ENCODE measurements at places on chromosomes 5 and 9.
A peak's percentile ranks its signal among the peaks of the same experiment; 100 is the strongest.

- DNase-seq, result no peak
Measured at GRCh38 chr5:78791501-78792100, 143.0 kb upstream of the LHFPL2 start.

- no peak for DNase-seq
Measured at GRCh38 chr5:41406424-41406823, 104.0 kb downstream of the PLCXD3 start.

DNA sequence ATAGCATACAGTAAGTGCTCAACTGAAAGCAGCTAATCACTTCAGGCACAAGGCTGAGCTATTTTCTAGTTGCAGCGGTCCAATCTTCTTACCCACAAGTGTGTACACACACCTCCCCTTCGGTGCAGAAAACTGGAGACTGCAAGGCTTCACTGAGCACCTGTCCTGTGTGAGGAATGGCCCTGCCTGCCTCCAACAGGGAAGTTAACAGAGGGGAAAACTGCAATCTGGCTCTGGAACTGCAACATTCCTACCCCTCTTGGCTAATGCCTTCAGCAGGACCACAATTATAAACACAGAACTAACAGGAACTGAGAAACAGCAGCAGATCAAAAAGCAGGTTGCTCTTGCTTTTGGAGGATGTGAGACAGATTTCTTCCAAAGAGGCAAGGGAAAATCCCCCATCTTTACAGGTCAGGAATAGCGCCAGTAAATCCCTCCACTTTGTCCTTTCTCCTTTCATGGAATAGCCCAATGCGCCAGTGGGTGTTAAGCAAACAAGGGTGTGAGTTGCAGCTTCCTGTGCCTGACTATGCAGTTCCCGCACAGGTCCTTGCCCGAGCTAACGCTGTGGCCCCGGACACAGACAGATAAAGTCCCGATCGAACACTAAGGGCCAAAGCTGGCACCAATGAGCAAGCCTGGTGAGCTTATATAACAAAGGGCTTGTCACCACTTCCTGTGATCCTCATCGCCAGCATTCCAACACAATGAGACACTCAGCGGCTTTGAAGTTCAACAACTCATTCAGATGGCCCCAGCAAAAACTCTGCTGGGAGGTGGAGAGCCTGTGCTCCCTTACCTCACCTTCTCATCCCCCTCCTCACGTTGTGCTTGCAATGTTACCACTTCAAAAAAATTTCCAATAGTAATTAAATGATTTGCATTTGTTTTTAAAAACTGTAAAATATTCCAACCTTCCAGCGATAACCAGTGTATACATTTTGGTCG, 21.5 kb downstream of the SHB start:
- peak; percentile 24 for DNase-seq

DNA sequence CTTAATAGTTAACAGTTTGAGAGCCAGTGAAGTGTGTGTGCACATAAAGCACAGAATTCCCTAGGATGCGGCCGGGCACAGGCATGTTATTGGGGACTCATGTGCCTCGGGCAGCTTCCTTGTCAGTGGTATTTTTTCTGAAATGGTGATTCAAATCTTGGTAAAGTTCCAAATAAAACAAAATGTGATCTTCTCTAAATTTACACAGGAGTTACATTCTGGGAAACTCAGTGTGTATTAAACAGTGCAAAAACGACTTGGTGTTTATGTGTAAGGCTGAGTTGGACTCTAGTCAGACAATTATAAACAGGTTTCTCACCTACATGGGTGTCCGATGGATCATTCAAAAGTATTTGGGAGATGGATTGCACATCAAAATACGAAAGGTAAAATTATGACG, 48.9 kb downstream of the BOD1 start:
- DNase-seq, result no peak

- no peak for DNase-seq
Measured at GRCh38 chr5:174732036-174733020, 7.9 kb downstream of the MSX2 start.

DNA sequence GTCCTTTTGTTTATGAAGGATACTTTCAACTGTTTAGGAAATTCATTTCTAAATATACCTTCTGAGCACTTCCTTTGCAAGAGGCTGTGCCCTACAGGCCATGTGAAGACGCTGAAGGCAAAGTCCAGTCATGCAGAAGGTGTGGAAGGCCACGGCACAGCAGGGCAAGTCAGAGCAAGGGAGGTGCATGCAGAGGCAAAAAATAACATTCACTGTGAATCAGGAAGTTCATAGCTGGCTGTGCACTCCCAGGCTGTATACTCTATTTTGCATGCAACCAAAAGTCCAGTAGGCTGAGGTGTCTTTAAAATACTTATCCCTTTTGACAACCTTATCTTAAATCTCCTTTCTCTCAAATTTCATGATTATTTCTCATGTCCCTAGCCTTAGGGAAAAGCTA, 50.3 kb downstream of the GNAQ start:
- no peak for DNase-seq

GRCh38 chr5:10827571-10827970, 66.5 kb upstream of the DAP start:
- no peak for DNase-seq

DNA sequence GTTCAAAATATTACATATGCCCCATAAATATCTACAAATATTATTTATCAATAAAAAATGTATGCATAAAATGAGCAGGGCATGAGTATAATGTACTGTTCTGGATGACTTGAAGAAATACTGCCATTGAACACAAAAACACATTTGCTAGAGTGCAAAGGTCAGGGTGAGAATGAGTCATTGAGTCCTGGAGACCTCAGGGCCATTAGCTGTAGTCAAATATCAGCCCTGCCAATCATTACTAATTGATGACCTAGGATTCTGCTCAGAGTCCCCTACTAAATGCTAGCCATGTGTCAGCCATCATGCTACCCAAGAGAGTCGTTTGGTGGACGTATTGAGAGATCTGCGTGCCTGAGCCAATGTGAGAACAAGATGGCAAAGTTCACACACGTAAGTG, 80.3 kb upstream of the FAM169A start:
- no peak for DNase-seq

- DNase-seq, result no peak
Measured at GRCh38 chr5:177231479-177232250, 71.9 kb downstream of the RAB24 start.

DNA sequence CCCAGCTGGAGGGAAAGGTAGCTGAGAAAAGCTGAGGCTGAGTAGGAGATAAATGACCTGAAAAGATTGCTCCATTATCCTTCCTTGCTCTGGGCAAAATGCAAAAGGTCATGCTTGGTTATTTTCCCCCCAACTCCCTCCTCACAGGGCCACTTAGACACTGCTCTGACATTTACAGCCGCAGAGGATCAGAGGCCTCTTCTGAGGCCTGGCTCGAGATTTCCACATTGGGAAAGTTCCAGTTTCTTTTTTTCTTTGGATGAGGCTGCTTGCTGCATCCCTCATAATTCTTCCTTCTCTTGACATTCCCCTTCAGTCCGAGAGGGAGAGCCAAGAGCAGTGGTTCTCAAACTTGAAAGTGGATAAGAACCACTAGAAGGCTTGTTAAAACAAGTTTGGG, 60.1 kb upstream of the HSPA9 start:
- DNase-seq, result no peak

- no peak for DNase-seq
Measured at GRCh38 chr5:171989946-171990712, 16.3 kb downstream of the FBXW11 start.

- no peak for DNase-seq
Measured at GRCh38 chr5:10913841-10914240, 152.8 kb upstream of the DAP start.

DNA sequence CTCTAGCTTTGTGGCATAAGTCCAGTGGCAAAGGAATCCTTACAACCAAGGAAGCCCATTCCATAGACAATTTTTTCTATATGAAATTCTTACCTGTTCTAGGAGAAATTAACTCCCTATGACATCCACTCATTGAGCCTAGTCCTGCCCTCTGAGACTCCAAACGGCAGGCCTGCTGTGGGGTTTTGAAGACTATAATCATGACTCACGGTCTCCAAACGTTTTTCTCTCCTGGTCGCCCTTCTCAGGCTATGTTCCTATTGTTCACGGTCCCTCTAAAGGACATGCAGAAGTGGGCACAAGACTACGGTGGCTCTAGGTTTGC, 611 bp downstream of the EXOSC3 start:
- no peak for DNase-seq

- no peak for DNase-seq
Measured at GRCh38 chr5:181173027-181173419, 25.6 kb downstream of the OR2V2 start.

DNA sequence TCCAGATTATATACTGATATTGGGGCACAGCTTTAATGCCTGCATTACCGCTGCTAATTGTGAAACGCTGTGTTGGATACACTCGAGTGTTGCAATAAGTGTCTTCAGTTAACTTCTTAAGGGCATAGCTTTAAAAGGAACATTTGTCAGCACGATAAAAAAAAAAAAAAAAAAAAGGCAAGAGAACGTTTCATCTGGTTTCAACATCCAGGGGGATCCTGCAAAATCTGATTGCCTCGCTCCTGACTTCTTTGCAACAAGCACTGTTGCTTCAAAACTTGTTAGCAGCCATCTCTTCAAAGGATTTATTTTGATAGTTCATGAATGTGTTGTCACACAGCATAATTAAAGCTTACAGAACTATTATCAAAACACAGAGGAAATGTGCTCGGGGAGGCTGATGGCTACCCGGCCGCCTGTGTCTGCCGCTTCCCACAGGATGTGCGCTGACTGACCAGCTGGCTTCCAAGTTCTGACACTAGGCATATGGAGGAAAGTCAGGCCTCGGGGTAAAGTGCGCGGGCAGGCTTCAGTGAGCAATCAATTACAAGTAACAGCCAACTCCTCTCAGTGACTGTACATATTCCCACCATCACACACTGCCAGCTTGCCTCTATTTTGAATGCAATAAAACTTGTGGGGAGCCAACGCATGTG, 77.7 kb downstream of the EBF1 start:
- DNase-seq, result no peak

DNA sequence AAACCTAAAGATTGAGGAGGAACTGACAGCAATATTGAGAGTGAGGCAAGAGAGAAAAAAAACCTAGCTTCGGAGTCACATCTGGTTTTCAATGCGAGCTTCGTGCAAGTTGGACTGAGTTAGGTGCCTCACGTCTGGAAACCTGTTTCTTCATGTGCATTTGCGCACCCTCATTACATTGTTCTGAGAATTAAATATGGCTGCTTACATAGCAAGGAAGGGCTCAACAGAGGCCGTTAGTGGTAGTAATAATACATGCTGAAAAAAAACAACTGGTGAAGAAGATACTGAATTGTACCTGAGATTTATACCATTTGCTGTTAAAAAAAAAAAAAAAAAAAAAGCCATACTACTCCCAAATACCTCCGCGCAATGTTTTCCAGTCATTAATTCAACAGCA, 18.6 kb downstream of the DNAJA1 start:
- no peak for DNase-seq

DNA sequence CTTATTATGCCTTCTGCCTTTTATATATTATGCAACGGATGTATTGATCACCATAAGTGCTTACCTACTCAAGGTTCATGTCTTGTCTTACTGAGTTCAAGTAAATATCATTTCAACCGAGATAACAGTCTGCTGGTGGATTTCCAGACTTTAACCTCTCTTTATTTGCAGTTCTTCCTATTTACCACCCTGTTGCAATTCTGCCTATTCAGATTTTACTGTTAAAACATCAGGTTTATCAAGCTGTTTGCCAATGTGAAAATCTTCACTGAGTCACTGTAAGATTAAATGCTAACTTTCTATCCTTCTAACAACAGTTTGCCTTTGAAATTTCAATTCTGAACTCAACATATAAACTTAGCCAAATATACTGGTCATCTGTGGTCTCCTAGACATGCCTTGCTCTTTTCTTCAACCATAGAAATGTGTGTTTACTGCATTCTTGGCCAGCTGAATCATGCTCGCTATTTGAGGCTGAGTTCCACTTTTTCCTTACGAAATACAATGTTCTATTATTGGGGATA, 471.7 kb upstream of the RORB start:
- no peak for DNase-seq

DNA sequence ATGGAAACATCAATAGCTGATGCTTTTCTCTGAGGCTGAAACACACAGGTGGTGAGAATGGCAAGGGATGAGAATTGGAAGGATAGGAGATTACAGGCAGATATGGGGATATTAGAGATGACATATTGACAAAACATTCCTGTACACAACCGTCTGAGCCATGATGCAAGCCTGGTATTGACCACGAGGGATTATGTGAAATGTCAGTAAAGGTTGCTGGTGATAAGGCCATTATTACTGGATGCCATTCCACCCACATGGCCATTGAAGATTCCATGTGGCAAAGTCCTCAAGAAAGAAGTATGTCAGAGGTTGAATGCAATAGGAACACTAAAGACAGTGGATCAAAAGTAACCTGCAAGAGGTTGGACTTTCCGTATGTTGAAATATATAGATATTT, 15.7 kb downstream of the GRAMD2B start:
- no peak for DNase-seq

DNA sequence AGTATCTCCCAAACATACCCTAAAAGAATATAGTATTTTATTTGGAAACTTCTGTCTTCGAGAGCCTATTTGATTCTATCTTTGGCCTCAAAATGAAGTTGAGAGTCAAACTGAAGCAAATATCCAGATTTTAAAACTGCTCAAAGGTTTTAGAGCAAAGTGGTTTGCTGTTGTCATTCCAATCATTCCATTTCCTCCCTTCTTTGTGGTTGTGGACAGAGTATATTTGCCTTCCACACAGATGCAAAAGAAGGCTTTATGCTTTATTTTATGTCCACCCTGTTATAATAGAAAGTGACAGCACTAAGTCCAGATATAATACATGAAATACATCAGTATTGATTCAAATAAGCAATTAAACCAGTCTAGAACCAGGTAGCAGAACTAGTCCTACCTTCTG, 12.4 kb downstream of the GZMK start:
- no peak for DNase-seq

DNA sequence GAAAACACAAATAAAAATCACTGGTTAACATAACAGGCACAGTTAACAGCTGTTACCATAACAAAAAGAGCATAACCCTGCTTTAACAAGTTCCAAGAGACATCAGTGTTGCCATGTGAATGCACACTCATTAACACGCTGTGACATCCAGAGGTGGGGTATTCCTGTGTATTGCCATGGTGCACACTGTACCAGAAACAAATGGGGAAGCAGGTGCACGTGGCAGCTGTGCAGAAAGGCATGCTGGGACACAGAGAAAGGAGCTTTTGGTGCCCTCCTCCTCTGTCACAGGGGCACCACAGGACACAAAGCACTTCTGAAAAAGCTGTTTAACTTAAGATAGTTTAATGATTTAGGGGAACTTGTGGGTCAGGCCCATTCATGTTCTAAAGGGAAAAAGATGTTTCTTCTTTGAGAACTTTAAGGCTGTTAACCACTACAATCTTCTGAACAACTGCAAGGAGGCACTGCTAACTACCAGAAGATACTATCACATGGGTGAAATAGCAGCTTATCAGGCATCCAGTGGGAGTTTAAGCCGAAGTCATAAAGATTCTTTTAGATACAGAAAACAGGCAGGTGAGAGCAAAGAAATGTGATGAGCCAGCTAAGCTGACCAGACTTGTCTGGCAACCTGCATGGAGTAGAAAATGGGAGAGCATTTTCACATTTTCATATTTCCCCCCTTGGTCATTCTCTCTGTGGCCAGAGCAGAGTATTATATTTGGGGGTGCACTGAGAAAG, 56.4 kb upstream of the GOLPH3 start:
- DNase-seq, result peak; percentile 63

All from NCI-H1694 (cell line).